ENCODE measurements at places on chromosomes 2 and 18. TPM values are rescaled to one million over a fixed set of nuclear protein-coding genes. Genes with fewer than 3 reads are reported as not detected.

IL1RL1 gene
- 32.4 TPM for total RNA-seq

GATA6 gene
- total RNA-seq: 26.6 TPM

UNC80 gene
- total RNA-seq: not detected

MAB21L4 gene
- total RNA-seq: not detected

GKN2 gene
- not detected for total RNA-seq

DOK6 gene
- 1.6 TPM for total RNA-seq

VWC2L gene
- total RNA-seq: not detected

TBR1 gene
- total RNA-seq: not detected

IKZF2 gene
- total RNA-seq: 7.6 TPM

TUBA3E gene
- not detected for total RNA-seq

TRIB2 gene
- 43.8 TPM for total RNA-seq

FAM228B gene
- total RNA-seq: 27.4 TPM

CYBRD1 gene
- total RNA-seq: 172 TPM

RGPD4 gene
- not detected for total RNA-seq

SPOPL gene
- total RNA-seq: 19.9 TPM

ABHD1 gene
- not detected for total RNA-seq

TEKT4 gene
- 0.22 TPM for total RNA-seq

DRC1 gene
- not detected for total RNA-seq

PLEKHA3 gene
- 35.4 TPM for total RNA-seq

SERPINB4 gene
- not detected for total RNA-seq

UGT1A10 gene
- not detected for total RNA-seq

RND3 gene
- total RNA-seq: 225 TPM

RTP5 gene
- total RNA-seq: not detected

HRH4 gene
- total RNA-seq: 0.39 TPM

CRIM1 gene
- 230 TPM for total RNA-seq

ALPI gene
- total RNA-seq: 0.71 TPM

SLC5A7 gene
- not detected for total RNA-seq

ANKRD30B gene
- total RNA-seq: 0.39 TPM

EVA1A gene
- 0.71 TPM for total RNA-seq

ALPG gene
- total RNA-seq: not detected

DNAH7 gene
- total RNA-seq: 0.45 TPM

Measured in mesenteric fat pad (tissue), 1 donor.